Stimulated activated CD4-positive, alpha-beta T cell treated with anti-CD3 and anti-CD28 coated beads, Interleukin-1b, Interleukin-23, amount 100 ng/mL, for 4 hours (primary cell): ENCODE measurements at places on chromosomes 2 and 18.

DNA sequence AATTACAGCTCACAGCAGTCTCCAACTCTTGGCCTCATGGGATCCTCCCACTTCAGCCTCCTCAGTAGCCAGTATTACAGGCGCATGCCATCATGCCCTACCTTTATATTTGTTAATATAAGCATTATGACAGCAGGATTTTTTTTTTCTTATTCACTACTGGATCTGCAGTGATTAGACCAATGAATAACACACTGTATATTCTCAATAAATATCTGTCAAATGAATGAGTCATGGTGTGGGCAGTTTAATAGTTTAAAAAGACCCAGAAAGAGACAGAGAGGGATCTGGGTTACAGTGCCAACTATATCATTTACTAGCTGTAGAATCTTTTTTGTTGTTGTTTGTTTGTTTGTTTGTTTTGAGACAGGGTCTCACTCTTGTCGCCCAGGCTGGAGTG is 62.4 kb upstream of the LTBP1 start:
- no peak for DNase-seq

GRCh38 chr2:205129531-205129930 is 552.8 kb upstream of the NRP2 start:
- DNase-seq: no peak

DNA sequence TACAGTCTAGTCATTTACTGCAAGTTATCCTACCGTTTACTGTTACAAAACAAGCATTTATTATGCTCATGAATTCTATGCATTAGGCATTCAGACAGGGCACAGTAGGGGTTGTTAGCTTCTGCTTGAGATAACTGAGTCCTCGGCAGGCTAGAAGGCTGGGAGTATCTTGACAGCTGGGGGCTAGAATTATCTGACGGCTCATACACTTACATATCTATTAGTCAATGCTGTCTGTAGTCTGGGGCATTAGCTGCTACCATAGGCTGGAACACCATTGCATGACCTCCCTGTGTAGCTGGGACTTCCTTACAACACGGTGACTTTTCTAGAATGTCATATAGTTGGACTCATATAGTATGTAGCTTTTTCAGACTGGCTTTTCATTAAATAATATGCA is 61.9 kb upstream of the ALK start:
- DNase-seq: no peak

- peak; percentile 53 for DNase-seq
Measured at GRCh38 chr2:98731041-98731893, at the start of gene MGAT4A. TSS of gene MGAT4A (minus strand) at chr2:98731132. CDS start at chr2:98726332, 4,800 bp downstream.

DNA sequence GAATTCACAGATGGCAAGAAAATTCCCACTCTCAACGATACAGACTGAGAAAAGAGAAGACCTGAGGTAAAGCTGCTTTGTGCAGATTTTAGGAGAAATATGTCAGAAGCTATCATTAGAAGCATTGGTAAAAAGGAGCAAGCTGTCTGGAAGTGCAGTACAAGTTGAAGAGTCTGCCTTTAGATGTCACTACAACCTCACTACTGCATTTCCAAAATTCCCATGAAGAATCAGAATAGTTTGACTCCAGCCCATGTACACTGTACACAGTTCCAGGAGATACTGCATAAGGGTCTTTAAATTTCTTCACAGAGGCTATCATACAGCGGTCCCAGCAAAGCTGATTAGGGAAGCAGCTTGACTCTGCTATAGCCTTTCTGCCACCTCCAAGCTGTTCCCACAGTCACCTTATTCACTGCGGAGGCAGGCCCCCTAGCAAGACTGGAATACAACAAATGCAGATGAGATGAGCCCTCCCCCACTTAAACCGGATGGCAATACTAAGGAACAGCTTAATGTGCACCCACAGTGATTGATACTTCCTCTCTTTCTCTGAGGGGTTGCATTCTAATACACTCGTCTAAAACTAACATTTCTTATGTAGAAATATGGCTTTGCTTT is 527.4 kb downstream of the TMEM182 start:
- no peak for DNase-seq

- DNase-seq: no peak
Measured at GRCh38 chr18:50397023-50397422, 22.2 kb downstream of the SKA1 start.

DNA sequence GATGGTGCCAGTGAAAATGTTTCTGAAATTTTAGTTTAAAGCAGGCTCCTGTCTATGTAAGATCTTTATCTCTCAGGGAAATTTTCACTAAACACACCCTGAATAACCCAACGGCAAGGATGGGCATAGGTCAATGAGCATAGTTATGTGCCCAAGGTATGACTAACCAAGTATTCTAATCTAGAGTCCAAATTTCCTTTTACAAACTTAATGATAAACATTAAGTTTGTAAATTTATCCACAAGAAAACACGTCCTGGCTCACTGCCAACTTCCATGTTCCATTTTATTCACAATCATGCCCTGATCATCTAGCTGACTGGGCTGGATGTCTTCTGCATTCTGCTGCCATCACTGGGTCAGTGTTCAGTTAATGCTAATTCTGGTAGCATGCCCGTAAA is 151.2 kb downstream of the SRBD1 start:
- DNase-seq: no peak

DNA sequence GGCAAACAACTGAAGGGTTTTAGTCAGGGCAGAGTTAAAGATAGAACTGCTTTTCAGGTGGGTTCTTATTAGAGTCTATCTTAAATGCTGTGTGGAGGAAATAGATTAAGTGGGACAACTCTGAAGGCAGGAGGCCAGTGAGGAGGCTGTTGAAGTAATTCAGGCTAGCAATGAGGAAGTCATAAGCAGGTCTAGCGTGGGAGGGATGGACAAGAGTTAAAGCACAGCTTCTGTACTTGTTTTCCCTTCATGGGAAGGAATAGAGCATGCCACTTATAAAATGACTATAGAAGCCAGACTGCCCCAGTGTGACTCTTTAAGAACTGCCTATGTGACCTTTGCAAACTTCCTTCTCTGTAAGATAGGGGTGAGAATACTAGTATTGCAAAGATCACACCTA is 202.0 kb upstream of the LRRTM1 start:
- no peak for DNase-seq

GRCh38 chr2:167784084-167784425 is 463.3 kb downstream of the STK39 start:
- DNase-seq: no peak

DNA sequence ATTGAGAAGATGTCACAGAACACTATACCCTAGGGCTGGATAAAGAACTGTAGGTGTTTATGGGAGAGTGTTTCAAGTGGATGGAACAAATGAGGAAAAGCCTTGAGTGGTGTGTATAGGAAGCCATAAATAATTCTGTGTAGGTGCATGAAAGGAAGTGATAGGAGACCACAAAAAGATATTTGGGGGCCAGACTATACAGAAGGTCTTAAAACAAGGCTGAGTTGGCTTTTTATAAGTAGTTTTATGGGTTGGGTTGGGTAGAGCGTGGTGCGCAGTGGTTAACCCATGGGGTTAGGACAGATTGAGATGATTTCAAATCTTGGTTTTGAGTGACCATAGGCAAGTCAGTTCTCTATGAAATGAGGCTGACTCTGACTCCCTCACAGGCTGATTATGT is 110.5 kb downstream of the PKP4 start:
- DNase-seq: no peak

DNA sequence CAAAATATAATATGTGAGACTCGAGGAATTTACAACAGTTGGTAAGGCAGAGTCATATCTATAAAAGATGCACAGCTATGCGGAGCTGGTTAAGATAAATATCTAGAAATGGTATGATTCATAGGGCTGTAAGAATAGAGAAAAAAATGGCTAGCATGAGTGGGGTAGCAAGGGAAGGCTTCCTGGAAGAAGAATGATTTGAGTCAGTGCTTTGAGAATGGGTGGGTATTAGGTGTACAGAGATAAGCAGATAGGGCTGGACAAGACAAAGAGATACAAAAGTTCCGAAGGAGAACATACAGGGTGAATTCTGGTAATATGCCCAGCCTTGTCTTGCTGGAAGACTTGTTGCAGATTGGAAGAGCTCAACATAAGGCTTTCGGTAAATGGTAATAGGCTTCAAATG is 291.5 kb upstream of the CCDC68 start:
- DNase-seq: no peak

- DNase-seq: no peak
Measured at GRCh38 chr18:69397096-69397495, 3.6 kb upstream of the DOK6 start.

- DNase-seq: no peak
Measured at GRCh38 chr2:15494877-15495276, 66.3 kb downstream of the NBAS start.

DNA sequence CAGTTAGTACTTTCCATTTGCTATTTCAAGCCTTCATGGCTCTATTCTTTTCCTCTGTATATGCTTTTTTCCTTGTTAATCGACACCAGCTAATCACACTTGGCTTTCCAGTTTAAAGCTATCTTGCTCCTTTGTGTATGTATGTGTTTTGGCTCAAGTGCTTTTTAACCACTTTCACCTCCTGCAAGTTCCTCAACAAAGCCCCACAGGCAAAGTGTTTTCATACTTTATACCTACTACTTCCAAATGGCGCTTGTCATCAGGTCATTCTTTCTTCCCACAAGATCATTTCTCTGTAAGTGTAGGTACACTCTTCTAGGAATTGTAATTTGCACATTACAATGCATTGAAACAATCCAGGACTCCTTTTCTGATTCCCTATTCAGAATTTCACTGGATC is 64.0 kb upstream of the FIGN start:
- DNase-seq: no peak

DNA sequence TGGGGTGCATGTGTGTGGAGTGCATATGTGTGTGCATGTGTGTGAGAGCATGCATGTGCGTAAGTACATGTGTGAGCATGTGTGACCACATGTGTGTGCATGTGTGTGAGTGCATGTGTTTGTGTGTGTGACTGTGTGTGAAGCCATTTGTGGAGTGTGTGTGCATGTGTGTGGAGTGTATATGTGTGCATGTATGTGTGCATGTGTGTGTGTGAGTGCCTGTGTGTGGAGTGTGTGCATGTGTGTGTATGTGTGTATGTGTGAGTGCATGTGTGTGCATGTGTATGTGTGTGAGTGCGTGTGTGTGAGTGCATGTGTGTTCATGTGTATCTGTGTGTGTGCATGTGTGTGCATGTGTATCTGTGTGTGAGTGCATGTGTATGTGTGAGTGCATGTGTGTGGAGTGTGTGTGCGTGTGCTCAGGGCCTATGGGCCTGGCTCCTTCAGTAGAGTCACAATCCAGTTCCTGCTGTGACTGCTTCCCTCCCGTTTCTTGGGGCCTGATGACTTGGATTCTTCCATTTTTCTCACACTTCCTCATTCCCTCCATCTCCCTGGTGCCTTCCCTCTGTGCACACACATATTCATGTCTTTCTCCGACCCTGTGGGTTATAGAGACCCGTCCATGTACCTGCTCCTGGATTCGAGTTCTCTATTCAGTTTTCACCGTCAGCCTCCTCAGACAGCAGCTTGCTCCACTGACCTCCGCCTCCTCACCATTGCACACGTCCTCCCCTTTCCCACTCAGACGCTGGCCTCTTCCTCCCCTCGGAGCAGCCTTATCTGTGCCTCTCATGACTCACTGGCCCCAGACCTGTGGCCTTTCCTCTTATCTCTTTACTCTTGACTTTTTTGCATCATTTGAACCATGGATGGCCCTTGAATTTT is 25.2 kb downstream of the TOGARAM2 start:
- DNase-seq: no peak

DNA sequence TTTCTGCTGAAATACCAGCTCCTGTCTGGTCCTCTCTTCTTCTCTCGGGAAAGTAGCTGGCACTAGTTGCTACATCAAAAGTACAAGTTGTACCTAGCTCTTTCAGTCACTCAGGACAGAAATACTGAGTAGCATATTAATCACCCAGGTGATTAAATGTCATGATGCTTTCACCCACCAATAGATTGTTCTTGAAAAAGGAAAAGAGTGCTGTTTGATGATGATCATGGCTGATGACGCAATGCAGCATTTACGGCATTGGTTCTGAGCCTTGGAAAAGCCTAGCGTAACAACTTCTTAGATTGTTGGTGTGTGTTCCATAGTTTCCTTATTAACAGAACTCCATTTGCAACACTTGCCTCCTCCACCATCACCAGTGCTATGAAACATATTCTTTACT is 190.7 kb downstream of the CDH7 start:
- DNase-seq: no peak
